Type B pancreatic cell (in vitro differentiated cells): ENCODE measurements at places on chromosomes 6 and 20. TPM values are rescaled to one million over a fixed set of nuclear protein-coding genes. Genes with fewer than 3 reads are reported as not detected.

- H3K27me3 ChIP-seq = no peaks in the 10 kb centered on the region
- no peak overlapping the region for H3K27ac ChIP-seq
- H3K36me3 ChIP-seq = no peaks in the 10 kb centered on the region
- peaks cover 19% of the 10 kb centered on the region for H3K4me1 ChIP-seq
- DNase-seq = no peak
- H3K4me3 ChIP-seq = peak overlapping the region; percentile 42
Measured at GRCh38 chr6:160198606-160199211, 59.9 kb downstream of the SLC22A2 start.

- peaks cover 6% of the 10 kb centered on the region for H3K36me3 ChIP-seq
- no peak for DNase-seq
- H3K4me3 ChIP-seq = no peak overlapping the region
Measured at GRCh38 chr6:17886891-17887290, 100.5 kb downstream of the KIF13A start.

GRCh38 chr6:29216528-29216927 lies 45.8 kb downstream of the OR2J2 start:
- H3K27ac ChIP-seq = no peak overlapping the region
- no peaks in the 10 kb centered on the region for H3K4me1 ChIP-seq
- H3K36me3 ChIP-seq = no peaks in the 10 kb centered on the region
- no peak overlapping the region for H3K4me3 ChIP-seq
- peaks cover 19% of the 10 kb centered on the region for H3K27me3 ChIP-seq

Gene CLPSL2
- total RNA-seq = not detected in 2 replicates

DNA sequence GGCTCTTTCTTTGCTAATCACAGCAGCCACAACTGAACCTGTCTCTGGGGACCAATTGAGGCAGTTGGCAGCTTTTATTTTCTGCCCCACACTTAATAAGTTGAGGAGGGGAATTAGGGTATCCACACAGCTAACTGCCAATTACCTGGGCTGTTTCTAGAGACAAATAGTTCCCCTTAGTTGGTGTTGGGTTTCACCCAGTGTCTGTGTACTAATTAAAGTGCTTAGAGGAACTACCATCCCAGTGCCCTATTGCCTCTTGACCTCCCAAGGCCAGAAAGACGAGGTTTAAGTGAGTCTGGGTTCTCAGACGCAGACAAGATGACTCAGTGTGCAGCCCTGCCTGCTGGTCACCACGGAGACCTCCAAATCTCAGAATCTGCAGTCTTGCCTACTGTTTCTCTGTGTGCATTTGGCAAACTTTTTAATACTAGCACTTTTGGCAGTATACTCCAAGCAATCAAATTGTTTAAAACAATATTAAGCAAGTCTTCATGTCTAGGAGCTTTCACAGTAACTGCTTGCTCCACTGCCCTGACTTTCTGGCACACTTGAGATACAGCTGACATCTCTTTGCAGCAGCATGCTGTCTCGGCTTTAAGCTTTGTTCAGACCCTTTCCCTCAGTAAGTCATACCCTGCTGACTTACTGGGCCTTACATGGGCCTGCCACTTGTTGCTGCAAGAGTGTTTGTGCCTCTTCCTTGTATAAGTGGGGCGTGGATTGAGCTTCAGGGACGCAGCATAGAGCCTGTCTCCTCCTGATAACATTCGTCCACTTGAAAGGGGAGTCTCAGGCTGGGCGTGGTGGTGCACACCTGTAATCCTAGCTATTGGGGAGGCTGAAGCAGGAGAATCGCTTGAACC lies 31.9 kb downstream of the STK35 start:
- H3K27ac ChIP-seq = peak overlapping the region; percentile 79
- H3K36me3 ChIP-seq = no peaks in the 10 kb centered on the region
- no peak for DNase-seq
- H3K4me3 ChIP-seq = no peak overlapping the region
- H3K27me3 ChIP-seq = no peaks in the 10 kb centered on the region

- no peaks in the 10 kb centered on the region for H3K36me3 ChIP-seq
- no peak for DNase-seq
- H3K4me1 ChIP-seq = no peaks in the 10 kb centered on the region
- H3K4me3 ChIP-seq = no peak overlapping the region
- H3K27me3 ChIP-seq = no peaks in the 10 kb centered on the region
Measured at GRCh38 chr6:7071405-7071804, 36.4 kb upstream of the RREB1 start.
